Neural crest cell (in vitro differentiated cells): ENCODE measurements at places on chromosomes 4 and X. TPM values are rescaled to one million over a fixed set of nuclear protein-coding genes. Genes with fewer than 3 reads are reported as not detected.
A peak's percentile ranks its signal among the peaks of the same experiment; 100 is the strongest.

The C4orf36 gene
- total RNA-seq: 1.9 and 3.2 TPM in 2 replicates

The HPGD gene
- not detected in 2 replicates for total RNA-seq

The SOWAHD gene
- 0.32 and 0.40 TPM in 2 replicates for total RNA-seq

The VMA21 gene
- total RNA-seq: 51.3 and 60.1 TPM in 2 replicates

The IGSF1 gene
- total RNA-seq: 3.8 and 3.9 TPM in 2 replicates

The HSFX1 gene
- total RNA-seq: 1.0 and 1.4 TPM in 2 replicates

The RBM46 gene
- total RNA-seq: not detected in 2 replicates

The POU3F4 gene
- 13.0 and 13.8 TPM in 2 replicates for total RNA-seq

GRCh38 chrX:23901805-23902204, 5.9 kb downstream of the APOO start:
- no peaks in the 10 kb centered on the region for H3K27me3 ChIP-seq
- peaks cover 45% of the 10 kb centered on the region for H3K4me1 ChIP-seq
- H3K27ac ChIP-seq: no peak overlapping the region
- peak; percentile 34 for DNase-seq
- no peaks in the 10 kb centered on the region for H3K36me3 ChIP-seq

GRCh38 chr4:15066140-15066539, 63.9 kb downstream of the CPEB2 start:
- H3K27me3 ChIP-seq: no peaks in the 10 kb centered on the region
- no peak overlapping the region for H3K27ac ChIP-seq
- no peaks in the 10 kb centered on the region for H3K36me3 ChIP-seq
- DNase-seq: no peak

DNA sequence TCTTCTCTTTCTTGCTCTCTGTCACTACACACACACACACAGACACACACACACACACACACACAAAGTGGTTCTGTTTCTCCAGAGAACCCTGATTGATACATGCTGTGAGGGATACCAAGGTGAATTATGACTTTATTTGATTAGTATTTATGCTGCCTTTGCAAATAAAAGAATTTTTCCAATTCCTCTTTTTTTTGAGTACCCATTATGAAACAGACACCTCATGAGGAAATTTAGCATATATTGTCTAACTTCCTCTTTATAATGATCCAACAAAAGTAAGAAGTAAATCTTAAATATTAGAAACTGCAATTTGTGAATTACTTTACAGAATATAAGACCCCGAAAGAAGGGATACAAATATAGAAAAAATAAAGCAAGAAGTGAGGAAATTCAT, 14.3 kb upstream of the RAB28 start:
- peaks cover 9% of the 10 kb centered on the region for H3K27me3 ChIP-seq
- H3K4me1 ChIP-seq: no peaks in the 10 kb centered on the region
- no peaks in the 10 kb centered on the region for H3K36me3 ChIP-seq
- no peak overlapping the region for H3K4me3 ChIP-seq
- DNase-seq: no peak
- H3K27ac ChIP-seq: no peak overlapping the region

- no peak overlapping the region for H3K4me3 ChIP-seq
- peaks cover 3% of the 10 kb centered on the region for H3K36me3 ChIP-seq
- H3K27me3 ChIP-seq: peaks cover 13% of the 10 kb centered on the region
- no peak overlapping the region for H3K27ac ChIP-seq
- peak; percentile 16 for DNase-seq
Observed at GRCh38 chrX:3295731-3296130, 50.7 kb downstream of the MXRA5 start.

GRCh38 chr4:140056015-140056414, 98.0 kb downstream of the MAML3 start:
- no peaks in the 10 kb centered on the region for H3K36me3 ChIP-seq
- no peak for DNase-seq
- no peak overlapping the region for H3K27ac ChIP-seq

DNA sequence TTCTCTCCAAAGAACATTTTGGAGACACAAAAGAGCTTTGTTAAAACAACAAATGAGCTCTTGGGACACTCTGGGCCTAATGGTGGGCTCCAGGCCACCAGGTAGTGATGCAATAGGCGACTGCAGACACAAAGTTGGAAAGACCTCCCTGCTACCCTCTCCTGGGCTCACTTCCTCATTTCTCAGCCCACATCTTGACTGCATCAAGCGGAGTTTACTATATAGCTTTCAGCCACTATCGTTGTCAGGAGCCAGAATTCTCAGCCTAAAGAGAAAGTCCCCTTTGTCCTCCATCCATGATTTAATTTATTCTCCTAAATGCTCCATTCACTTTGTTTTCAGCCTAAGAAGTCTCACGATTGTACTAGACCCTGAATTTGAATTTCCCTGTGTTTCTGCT, 114.9 kb downstream of the EFHC2 start:
- DNase-seq: no peak
- no peaks in the 10 kb centered on the region for H3K36me3 ChIP-seq
- peaks cover 18% of the 10 kb centered on the region for H3K4me1 ChIP-seq

- peaks cover under 1% of the 10 kb centered on the region for H3K36me3 ChIP-seq
- H3K4me3 ChIP-seq: no peak overlapping the region
- H3K27me3 ChIP-seq: no peaks in the 10 kb centered on the region
- DNase-seq: no peak
- no peaks in the 10 kb centered on the region for H3K4me1 ChIP-seq
Observed at GRCh38 chrX:80354966-80355465, 65.2 kb upstream of the TENT5D start.

DNA sequence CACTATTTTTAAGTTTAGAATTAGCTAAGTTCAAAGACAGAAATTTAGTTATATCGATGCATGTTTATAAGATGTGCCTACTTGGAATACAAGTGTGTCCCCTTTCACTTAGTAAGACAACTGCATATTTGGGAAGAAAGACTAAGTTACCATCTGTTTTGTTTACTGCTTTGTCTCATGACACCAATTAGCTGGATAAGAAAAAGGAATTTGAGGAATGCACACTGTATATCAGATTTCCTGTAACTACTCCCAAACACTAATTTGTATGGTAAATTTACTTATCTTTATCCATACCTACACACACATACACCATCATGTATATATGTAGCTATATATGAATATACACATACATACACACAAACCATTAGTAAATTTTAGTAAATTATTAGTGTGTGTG, 1442.8 kb upstream of the IGFBP7 start:
- DNase-seq: no peak
- no peaks in the 10 kb centered on the region for H3K27me3 ChIP-seq
- H3K36me3 ChIP-seq: no peaks in the 10 kb centered on the region

DNA sequence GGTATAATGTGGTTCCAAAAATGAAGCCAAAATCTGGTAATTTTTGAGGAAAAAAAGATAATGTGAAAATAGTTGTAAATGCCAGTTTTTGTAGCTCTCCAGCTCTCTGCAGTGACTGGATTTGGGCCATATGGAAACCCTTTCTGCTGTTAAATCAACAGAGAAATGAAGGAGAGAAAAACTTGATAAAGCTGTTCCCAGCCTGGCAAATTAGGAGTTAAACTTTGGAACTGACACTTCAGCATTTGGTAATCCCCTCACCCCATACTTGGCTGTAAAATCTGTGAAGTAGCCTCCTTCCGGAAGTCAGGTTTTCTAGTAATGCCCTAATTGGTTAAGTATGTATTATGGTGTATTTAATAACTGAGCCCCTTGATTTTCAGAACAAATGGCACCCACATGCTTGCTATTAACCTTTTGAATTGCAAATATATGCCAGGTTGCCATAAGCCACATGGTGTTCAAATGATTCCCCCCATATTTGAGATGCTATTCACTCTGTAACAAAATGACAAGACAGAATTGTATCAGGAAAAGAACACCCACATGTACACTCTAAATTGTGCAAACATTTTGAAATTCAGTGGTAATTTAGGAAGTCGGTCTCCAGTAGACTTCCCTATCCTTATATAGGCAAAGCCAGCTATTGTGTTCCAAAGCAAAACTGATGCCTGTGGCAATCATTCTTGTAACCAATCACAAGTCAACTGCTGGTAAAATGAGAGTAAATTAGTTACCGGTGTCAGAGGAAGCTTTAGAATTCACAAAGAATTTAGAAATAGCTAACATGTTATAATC, 96.3 kb upstream of the ADAMTS3 start:
- H3K27me3 ChIP-seq: no peaks in the 10 kb centered on the region
- DNase-seq: no peak
- H3K36me3 ChIP-seq: no peaks in the 10 kb centered on the region
- H3K4me3 ChIP-seq: no peak overlapping the region

GRCh38 chr4:137946453-137947174, 295.5 kb downstream of the SLC7A11 start:
- H3K4me1 ChIP-seq: no peaks in the 10 kb centered on the region
- no peak overlapping the region for H3K4me3 ChIP-seq
- H3K27me3 ChIP-seq: no peaks in the 10 kb centered on the region
- DNase-seq: no peak

- no peaks in the 10 kb centered on the region for H3K27me3 ChIP-seq
- DNase-seq: no peak
- H3K36me3 ChIP-seq: no peaks in the 10 kb centered on the region
Observed at GRCh38 chr4:112060212-112060611, 85.0 kb upstream of the FAM241A start.

- H3K4me1 ChIP-seq: no peaks in the 10 kb centered on the region
- peaks cover 54% of the 10 kb centered on the region for H3K36me3 ChIP-seq
- DNase-seq: no peak
Observed at GRCh38 chr4:105426187-105426897, 47.5 kb downstream of the PPA2 start.

- H3K27me3 ChIP-seq: no peaks in the 10 kb centered on the region
- DNase-seq: no peak
- H3K36me3 ChIP-seq: peaks cover 31% of the 10 kb centered on the region
- peaks cover 27% of the 10 kb centered on the region for H3K4me1 ChIP-seq
- peak overlapping the region; percentile 79 for H3K27ac ChIP-seq
Observed at GRCh38 chr4:150280081-150280895, 202.0 kb downstream of the DCLK2 start.

DNA sequence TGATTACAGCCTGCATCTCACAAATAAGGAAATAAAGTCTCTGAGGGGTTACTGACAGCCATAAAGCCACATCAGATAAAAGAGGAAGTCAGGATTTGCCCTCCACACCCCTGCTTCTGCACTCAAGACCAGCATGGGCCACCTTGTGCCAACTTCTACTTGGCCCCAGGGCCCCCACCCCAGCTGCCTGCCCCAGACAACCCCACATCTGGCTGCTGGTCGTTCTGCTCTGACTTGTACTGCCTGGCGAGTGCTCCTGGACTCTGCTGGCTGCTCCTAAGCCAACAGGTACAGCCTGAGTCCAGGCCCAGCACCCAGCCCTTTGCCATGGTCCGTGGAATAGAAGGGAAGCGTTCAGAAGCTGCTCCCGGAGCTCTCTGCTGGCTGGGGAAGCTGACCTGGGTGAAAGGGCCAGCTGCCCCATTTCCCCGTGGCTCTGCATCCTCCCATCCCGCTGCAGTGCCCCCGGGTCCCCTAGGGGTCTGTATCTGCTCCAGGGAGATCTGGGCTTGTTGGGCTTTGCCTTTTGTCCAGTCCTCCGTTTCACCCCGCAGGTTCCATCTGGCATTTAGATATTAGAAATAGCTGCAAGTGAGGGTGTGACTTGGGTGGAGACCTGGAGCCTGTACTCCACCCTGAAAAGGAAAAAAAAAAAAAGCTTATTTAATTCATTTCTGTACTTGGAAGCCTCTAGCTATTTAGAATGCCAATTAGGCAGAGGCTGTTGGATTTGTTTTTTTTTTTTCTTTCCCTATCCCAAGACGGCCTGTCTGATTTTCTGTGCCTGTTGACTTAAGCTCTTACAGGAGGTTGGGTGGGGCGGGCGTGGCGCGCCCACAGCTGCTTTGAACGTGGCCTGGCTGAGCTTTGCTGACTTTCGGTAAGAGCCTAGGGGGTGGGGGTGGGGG, 194.7 kb downstream of the PTTG2 start:
- no peak overlapping the region for H3K4me3 ChIP-seq
- peaks cover 14% of the 10 kb centered on the region for H3K4me1 ChIP-seq
- H3K36me3 ChIP-seq: no peaks in the 10 kb centered on the region
- H3K27me3 ChIP-seq: no peaks in the 10 kb centered on the region
- no peak for DNase-seq

- no peaks in the 10 kb centered on the region for H3K4me1 ChIP-seq
- no peak overlapping the region for H3K27ac ChIP-seq
- H3K36me3 ChIP-seq: no peaks in the 10 kb centered on the region
- no peak overlapping the region for H3K4me3 ChIP-seq
- DNase-seq: no peak
Observed at GRCh38 chrX:109585488-109585887, 39.5 kb downstream of the KCNE5 start.

DNA sequence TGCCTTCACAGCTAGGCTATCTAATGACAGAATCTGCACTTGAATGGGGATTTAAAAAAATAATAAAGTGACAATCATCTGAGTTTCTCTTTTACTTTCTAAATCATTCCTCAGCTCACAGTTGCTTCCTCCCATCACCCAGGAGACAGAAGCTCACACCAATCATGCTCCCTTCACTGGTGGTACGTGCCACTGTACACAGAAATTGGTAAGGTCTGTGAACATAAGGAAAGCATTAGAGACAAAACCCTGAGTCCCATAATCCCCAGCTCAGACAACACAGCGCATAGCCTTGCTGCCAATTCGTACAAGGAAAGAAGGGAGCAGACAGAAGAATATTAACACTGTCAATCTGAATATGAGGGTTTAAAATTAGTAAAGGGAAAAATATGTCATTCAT, 133.1 kb downstream of the IDS start:
- no peak overlapping the region for H3K27ac ChIP-seq
- H3K4me1 ChIP-seq: no peaks in the 10 kb centered on the region
- H3K36me3 ChIP-seq: no peaks in the 10 kb centered on the region
- DNase-seq: no peak
- H3K4me3 ChIP-seq: no peak overlapping the region
- H3K27me3 ChIP-seq: no peaks in the 10 kb centered on the region

DNA sequence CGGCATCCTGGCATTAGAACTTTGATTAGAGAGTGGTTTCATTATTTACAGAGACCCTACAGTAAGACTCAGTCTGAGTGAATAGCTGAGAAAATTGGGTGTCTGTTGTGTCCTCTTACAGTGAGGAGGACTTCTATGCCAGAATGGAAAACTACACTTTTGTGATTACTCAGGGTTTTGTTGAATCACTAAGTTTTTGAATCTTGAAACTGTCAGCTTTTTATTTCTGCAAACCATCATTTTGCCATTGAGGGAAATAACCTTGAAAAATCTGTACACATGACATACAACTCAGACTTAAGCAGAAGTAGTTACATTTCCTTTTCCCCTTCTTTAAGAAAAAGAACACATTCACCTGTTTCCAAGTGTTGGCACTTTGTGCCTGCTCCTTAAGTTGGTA, 117.6 kb upstream of the RASGEF1B start:
- H3K4me3 ChIP-seq: no peak overlapping the region
- H3K27me3 ChIP-seq: peaks cover 30% of the 10 kb centered on the region
- no peak overlapping the region for H3K27ac ChIP-seq
- no peak for DNase-seq

- no peak overlapping the region for H3K4me3 ChIP-seq
- no peaks in the 10 kb centered on the region for H3K27me3 ChIP-seq
- H3K27ac ChIP-seq: no peak overlapping the region
- DNase-seq: no peak
Observed at GRCh38 chr4:102624505-102624904, 123.3 kb downstream of the NFKB1 start.

DNA sequence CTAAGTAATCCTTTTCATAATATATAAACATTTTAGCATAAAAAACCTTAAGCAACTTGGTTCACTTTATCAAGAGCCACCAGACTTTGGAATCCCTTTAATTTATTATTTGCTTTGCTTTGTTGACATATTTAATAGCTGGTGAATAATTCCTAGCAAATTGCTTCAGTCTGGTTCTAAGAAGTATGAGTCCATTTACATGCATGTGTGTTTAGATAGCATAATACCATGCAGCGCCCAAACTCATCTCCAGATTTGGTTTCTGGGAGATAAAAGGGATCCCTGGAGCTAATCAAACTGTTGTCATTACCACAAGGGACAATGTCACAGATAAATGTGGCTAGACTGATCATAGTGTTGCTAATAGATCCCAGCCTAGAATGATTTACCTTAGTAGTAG, 111.8 kb downstream of the TMEM144 start:
- no peaks in the 10 kb centered on the region for H3K4me1 ChIP-seq
- no peaks in the 10 kb centered on the region for H3K36me3 ChIP-seq
- H3K27me3 ChIP-seq: no peaks in the 10 kb centered on the region
